Central memory CD8-positive, alpha-beta T cell (primary cell): ENCODE measurements at places on chromosomes 7 and 10.

DNA sequence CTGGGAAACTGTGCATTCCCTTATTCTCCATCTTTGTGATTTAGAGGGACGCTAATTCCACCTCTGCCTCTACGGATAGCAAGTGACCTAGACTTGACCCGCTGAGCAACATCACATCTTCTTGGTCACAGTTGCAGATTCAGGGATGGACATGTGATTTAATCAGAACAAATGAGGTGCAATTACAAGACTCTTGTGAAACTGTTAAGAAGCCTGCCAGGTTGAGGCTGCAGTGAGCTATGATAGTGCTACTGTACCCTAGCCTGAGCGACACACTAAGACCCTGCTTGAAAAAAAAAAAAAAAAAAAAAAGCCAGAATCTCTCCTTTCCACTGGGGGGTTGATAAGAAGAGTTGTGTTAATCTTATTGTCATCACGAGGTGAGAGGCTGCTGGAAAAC lies 14.4 kb downstream of the MPLKIP start:
- no peak for DNase-seq
- H3K4me3 ChIP-seq, result no peak overlapping the region
- no peaks in the 10 kb centered on the region for H3K4me1 ChIP-seq
- no peaks in the 10 kb centered on the region for H3K27me3 ChIP-seq
- H3K27ac ChIP-seq, result no peak overlapping the region

GRCh38 chr10:60960913-60961312 lies 16.9 kb upstream of the RHOBTB1 start:
- H3K36me3 ChIP-seq, result no peaks in the 10 kb centered on the region
- H3K4me3 ChIP-seq, result no peak overlapping the region

- H3K36me3 ChIP-seq, result peaks cover 1% of the 10 kb centered on the region
- no peak overlapping the region for H3K4me3 ChIP-seq
- no peaks in the 10 kb centered on the region for H3K4me1 ChIP-seq
- H3K27ac ChIP-seq, result no peak overlapping the region
These were observed 179.3 kb downstream of the WNT2 start for GRCh38 chr7:117143580-117143979.

DNA sequence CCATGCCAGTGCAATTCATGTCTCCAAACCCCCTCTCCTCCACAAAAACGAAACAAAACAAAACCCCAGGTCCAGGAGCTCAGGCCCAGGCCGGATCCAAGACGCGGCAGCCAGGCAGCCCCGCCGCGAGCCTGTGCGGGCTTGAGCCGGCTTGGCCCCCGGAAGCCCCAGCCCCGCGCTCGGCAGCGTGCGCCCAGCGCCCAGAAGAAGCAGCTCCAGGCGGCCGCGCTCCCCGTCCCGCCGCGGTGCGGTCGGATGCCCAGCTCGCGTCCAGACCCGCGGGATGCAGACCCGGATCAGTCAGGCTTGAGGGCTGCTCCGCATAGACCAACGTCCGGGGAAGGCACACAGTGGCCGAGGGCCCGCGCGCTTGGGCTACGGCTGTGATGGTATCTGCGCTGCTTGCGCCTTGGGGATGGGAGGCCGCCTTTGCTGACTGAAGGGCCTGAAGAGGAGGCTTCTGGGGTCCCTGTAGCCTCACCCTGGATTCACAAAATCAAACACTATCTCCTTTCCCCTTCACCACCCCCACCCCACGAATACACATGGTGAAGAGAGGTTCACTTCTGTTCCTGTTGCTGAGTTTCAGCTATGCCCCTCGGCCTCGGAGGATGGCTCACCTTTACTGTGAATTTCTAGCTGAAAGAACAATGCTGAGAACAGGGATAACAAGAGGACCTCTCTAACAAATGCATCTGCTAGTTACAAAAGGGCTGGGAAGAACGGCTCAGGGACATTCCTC lies 79.9 kb upstream of the EN2 start:
- peaks cover 45% of the 10 kb centered on the region for H3K4me1 ChIP-seq
- no peak overlapping the region for H3K27ac ChIP-seq

DNA sequence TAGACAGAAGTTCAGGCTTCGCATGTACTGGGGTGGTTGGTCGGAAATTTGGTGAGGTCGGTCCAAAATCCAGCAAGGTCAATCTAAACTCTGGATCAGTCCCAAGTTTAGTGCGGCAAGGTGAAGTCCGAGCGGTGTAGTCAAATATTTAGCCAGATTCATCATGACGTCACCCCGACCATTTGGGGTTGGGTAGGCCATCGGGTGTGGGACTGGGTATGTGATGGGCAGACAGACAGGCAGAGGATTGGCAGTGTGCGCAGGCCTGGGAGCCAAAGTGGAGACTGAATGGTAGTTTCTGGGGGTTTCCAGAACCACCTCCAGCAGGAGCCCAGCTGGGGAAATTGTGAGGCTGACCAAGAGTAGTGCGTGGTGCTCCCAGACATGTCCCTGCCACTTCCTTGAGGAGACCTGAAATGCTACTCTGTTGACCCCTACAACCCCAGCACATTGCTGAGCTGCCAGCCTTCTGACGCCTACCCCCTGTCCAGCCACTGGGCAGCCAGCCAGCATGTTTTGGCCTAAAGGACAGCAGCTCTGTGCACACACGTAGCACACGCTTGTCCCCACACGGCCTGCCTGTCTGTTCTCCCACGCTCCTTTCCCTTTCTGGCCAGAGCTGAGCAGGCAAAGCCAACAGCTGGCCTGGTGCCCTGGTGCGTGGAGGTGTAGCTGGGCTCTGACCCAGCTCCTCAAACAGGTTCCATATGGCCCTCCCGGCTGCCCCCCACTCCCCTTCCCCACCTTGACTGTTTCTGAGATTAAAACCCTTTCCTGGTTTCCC lies 55.9 kb downstream of the FAM241B start:
- H3K4me3 ChIP-seq, result no peak overlapping the region
- H3K4me1 ChIP-seq, result no peaks in the 10 kb centered on the region
- H3K27me3 ChIP-seq, result peaks cover 57% of the 10 kb centered on the region
- DNase-seq, result no peak
- H3K27ac ChIP-seq, result no peak overlapping the region

GRCh38 chr10:24406809-24407483 lies 198.0 kb downstream of the KIAA1217 start:
- no peak overlapping the region for H3K27ac ChIP-seq
- no peak overlapping the region for H3K4me3 ChIP-seq
- no peaks in the 10 kb centered on the region for H3K4me1 ChIP-seq
- no peaks in the 10 kb centered on the region for H3K27me3 ChIP-seq

DNA sequence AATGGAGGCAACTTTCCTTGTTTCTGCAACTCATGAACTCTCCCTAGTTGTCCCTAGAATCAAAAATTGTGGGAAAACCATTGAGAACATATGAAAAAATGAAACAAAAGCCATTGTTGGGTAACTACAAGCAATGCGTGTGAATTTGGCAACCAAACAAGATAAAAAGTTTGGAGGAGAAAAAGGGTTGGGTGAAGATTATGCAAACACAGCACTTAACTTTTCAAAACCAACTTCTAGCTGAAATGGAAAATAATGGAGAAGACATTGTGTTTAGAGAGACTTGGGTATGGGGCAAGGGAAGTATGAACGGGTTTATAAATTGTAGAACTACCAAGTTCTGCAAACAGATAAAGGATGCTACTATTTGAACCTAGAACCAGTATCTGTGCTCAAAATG lies 89.0 kb upstream of the SVIL start:
- peaks cover 39% of the 10 kb centered on the region for H3K4me1 ChIP-seq
- no peaks in the 10 kb centered on the region for H3K27me3 ChIP-seq
- DNase-seq, result no peak
